ENCODE measurements at places on chromosomes 2 and 18.

DNA sequence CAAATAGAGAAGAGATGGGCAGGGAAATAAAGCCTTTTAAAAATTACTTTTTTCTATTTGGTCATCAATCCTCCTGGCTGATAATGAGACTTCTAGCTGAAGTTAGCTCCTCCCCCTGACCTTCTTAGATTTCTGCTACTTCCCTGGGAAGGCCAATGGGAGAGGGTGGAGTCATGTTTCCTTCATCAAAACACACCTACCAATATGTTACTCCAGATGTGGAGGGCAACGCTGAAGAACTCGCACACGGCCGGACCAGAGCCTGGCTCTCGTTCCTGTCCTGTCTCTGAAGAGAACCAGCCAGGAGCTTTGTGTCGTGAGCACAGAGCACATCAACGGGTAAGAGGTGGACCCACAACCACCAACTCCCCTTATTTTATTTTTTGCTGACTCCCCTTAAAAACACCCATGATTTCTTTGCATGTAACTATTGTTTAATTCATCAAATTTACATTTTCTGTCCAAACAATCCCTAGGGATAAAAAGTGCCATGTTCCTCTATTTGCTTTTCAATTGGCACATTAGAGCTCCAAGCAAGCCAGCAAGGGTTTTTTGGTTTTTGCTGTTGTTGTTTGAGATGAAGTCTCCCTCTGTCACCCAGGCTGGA is 94.9 kb downstream of the ADD2 start:
- DNase-seq, result no peak

- peak; percentile 32 for DNase-seq
These were observed 7.4 kb upstream of the MOB1A start for GRCh38 chr2:74186038-74186437.

DNA sequence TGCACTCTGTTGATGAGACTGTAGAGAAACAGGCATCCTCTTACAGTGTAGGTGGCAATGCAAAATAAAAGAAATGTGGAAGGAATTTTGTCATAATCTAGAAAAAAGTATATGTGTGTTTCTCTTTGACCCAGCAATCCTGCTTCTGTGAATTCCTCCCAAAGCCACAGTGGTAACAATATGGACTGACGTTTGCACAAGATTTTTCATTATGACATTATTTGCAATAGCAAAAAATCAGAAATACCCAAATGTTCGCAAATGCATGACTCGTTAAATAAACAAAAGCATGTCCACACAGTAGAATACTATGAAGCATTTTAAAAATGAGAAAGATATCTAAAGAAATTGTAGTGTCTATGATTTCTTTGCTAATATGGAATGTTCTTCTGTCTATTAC is 255.2 kb upstream of the NRP2 start:
- no peak for DNase-seq

- no peak for DNase-seq
These were observed 318.1 kb upstream of the EPAS1 start for GRCh38 chr2:45979065-45979464.

DNA sequence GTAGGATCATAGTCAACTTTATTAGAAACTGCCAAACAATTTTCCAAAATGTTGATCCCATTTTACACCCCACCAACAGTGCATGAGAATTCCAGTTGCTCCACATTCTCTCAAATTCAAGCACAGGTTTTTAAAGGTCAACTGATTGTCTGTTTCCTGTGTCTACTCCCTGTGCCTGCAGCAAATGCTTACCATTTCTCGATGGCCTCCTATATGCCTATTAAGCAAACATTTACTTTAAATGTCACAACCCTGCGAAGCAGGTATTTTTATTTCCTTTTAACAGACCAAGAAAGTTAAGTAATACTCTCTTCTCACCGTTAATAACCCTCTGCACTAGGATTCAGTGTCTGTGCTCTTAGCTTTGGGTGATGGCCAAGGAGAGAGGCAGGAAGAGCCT is 163.8 kb upstream of the EPB41L3 start:
- DNase-seq, result no peak

DNA sequence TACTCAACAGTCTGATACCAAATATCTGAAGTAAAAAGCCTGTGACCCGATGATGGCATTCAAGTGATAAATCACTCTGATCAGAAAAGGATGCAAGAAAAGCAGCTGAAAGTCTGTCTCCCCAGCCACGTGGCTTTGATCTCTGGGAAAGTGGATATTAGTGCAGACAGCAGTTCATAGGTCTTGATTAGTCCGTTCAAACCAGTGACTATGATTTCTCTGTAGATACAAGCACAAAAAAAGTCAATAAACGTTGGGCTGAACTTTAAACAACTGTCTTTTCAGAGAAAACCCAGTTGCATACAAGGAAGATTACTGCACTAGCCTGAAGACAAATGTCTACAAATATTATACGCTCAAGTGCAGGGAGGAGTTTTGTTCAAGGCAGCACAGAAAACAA is 107.7 kb upstream of the CDC42EP3 start:
- no peak for DNase-seq

GRCh38 chr2:52956766-52957165 is 810.8 kb upstream of the CHAC2 start:
- DNase-seq, result no peak

DNA sequence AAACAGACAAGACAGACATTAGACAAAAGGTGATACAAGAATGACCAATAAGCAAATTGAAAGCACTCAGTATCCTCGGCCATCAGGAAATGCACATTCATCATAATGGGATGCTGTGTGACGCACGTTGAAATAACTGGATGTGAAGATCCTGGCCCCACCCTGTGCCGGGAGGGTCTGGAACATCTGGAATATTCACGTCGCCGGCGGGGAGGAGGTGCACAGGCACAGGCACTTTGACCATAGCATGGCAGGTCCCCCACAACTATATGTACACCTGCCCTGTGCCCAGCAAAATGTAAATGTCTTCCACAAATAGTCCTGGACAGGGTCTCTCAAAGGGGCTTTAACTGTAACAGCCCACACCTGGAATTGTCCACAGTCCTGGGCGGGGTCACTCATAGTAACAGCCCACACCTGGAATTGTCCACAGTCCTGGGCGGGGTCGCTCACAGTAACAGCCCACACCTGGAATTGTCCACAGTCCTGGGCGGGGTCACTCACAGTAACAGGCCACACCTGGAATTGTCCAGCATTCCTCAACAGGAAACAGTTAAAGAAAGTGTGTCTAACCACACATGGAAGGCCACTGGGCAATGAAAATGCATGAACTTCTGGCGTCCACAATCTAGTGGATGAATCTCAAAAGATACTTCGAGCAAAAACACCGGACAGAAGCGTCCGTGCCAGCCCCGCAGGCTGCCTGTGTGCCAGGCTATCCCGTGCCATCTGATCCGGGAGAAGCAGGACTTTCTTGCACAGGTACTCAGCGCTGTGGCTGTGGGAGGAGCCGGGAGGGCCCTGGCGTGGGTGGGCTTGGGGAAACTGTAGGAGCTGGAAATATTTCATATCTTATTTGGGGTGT is 113.4 kb downstream of the RTP5 start:
- DNase-seq, result no peak

DNA sequence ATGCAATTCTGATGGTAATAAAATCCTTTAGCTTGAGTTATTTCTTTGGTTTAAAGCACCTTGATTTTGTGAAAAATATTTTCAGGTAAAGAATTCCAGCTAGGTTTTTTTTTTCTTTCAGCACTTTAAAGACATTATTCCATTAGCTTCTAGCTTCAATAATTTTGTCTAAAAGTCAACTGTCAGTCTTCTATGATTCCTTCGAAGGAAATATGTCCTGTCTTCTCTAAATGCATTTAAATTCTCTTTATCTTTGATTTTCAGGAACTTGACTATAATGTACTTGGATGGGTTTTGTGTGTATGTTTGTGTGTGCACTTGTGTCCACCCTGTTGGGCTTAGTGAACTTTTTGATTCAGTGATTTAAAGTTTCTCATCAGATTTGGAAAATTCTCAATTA is 4.7 kb downstream of the LONRF2 start:
- DNase-seq, result no peak

GRCh38 chr18:34604591-34604990 is 105.5 kb upstream of the DTNA start:
- DNase-seq, result no peak

GRCh38 chr2:138713504-138713903 is 66.7 kb downstream of the NXPH2 start:
- DNase-seq, result no peak

DNA sequence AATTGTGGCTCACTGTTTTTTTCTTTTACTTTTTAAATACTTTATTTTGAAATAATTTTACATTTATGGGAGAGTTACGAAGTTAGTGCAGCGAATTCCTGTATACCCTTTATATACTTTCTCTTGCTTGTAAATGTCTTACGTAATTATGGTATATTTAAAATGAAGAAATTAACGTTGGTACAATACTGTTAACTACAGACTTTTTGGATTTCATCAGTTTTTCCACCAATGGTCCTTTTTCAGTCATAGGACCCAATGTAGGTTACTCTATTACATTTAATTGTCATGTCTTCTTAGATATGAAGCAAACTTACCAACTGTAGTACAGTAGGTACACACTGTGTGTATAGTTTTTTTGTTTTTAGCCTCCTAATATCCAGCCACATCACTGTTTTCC is 76.3 kb downstream of the BOLA3 start:
- no peak for DNase-seq

GRCh38 chr2:19614066-19614465 is 255.6 kb upstream of the OSR1 start:
- DNase-seq, result no peak

DNA sequence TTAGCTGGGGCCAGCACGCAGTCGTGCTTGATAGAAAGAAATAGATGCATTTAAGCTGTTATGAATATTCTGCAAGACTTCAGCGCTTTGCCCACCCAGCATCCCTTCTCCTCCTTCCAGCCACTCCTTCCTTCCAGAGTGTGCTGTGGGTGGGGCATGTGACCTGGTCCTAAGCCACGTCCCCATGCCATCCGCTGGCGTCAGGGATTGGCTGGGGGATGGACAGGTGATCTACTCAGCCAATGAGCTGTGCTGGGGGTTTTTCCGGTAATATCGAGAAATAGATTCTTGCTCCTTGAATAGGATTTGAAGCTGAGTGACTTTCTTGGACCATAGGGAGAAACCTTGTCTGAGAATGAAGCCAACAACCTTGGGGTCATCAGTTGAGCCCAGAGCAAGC is 4.8 kb upstream of the ZAP70 start:
- DNase-seq, result no peak

- DNase-seq, result peak; percentile 23
These were observed 380.6 kb downstream of the TSN start for GRCh38 chr2:122136056-122136455.

All from GM12892 (cell line).